WTC11 (cell line): ENCODE measurements at places on chromosomes 11 and 22.
A peak's percentile ranks its signal among the peaks of the same experiment; 100 is the strongest.

GRCh38 chr11:93444617-93445073, 98.5 kb downstream of the SMCO4 start:
- H3K36me3 ChIP-seq = peaks cover 9% of the 10 kb centered on the region; the same call in 1 of the 2 replicates
- peak overlapping the region; percentile 28; the same call in 1 of the 2 replicates for H3K27ac ChIP-seq
- DNase-seq = peak; percentile 83
- H3K4me3 ChIP-seq = peak overlapping the region; percentile 45

- H3K4me3 ChIP-seq = peak overlapping the region; percentile 98
- H3K27me3 ChIP-seq = peaks cover 27% of the 10 kb centered on the region
- H3K36me3 ChIP-seq = no peaks in the 10 kb centered on the region
- DNase-seq = peak; percentile 81
- H3K4me1 ChIP-seq = peaks cover 37% of the 10 kb centered on the region
Observed at GRCh38 chr11:63767565-63768236, 874 bp downstream of the ZFTA start.

GRCh38 chr11:46972343-46972742, 35.8 kb downstream of the CSTPP1 start:
- no peak overlapping the region for H3K27ac ChIP-seq
- no peak overlapping the region for H3K4me3 ChIP-seq
- H3K4me1 ChIP-seq = peaks cover 14% of the 10 kb centered on the region
- no peak for DNase-seq

- no peak overlapping the region for H3K27ac ChIP-seq
- no peak overlapping the region for H3K4me3 ChIP-seq
- H3K36me3 ChIP-seq = no peaks in the 10 kb centered on the region
- H3K4me1 ChIP-seq = peaks cover 7% of the 10 kb centered on the region
- H3K27me3 ChIP-seq = no peaks in the 10 kb centered on the region
Observed at GRCh38 chr11:70251659-70252321, 18.7 kb upstream of the PPFIA1 start.

DNA sequence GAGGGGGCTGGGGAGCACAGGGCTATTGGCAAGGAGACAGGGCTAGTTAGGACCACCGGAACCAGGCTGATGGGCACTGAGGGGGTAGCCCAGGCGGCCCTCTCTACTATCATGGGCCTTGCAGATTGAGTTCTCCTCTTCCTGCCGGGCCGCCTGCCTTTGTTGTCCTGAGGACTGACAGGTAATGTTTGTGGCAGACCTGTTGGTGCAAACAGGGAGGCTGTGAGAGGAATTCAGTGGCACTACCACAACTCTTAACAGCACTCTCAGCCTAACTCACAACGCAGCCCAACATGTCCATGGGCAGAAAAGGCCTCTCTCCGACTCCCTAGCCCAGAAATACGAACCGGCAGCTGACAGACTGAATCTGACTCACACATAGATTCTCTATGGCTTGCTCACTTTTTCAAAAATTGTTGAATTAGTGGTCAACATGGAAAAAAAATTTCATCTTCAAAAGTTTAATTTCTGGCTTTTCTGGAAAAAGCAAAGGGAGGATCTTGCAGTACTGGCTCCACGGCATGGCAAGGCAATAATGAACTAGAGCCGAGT, 11.4 kb downstream of the KCNJ5 start:
- H3K27me3 ChIP-seq = peaks cover 93% of the 10 kb centered on the region
- H3K4me1 ChIP-seq = peaks cover 40% of the 10 kb centered on the region
- no peaks in the 10 kb centered on the region; the same call in 1 of the 2 replicates for H3K36me3 ChIP-seq
- peak overlapping the region; percentile 55 for H3K4me3 ChIP-seq
- no peak for DNase-seq

GRCh38 chr11:13145461-13145860, 132.1 kb upstream of the BMAL1 start:
- H3K4me3 ChIP-seq = no peak overlapping the region
- H3K36me3 ChIP-seq = no peaks in the 10 kb centered on the region
- no peak overlapping the region for H3K27ac ChIP-seq

DNA sequence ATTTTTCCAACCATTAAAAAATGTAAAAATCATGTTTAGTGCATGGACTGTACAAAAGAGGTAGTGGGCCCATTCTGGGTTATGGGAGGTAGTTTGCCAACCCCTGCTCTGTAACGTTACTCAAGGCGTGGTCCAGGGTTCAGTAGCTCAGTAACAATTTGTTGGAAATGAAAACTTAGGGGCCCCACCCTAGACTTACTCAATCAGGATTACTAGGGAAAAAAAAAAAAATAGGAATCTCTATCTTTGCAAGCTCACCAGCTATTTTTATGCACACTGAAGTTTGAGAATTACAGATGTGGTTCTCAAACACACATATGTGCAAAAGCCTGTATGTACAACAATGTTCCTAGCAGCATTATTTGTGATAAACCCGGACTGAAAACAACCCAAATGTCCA, 17.3 kb upstream of the LMO2 start:
- no peak overlapping the region for H3K27ac ChIP-seq
- DNase-seq = no peak
- H3K27me3 ChIP-seq = no peaks in the 10 kb centered on the region; the same call in 1 of the 2 replicates

DNA sequence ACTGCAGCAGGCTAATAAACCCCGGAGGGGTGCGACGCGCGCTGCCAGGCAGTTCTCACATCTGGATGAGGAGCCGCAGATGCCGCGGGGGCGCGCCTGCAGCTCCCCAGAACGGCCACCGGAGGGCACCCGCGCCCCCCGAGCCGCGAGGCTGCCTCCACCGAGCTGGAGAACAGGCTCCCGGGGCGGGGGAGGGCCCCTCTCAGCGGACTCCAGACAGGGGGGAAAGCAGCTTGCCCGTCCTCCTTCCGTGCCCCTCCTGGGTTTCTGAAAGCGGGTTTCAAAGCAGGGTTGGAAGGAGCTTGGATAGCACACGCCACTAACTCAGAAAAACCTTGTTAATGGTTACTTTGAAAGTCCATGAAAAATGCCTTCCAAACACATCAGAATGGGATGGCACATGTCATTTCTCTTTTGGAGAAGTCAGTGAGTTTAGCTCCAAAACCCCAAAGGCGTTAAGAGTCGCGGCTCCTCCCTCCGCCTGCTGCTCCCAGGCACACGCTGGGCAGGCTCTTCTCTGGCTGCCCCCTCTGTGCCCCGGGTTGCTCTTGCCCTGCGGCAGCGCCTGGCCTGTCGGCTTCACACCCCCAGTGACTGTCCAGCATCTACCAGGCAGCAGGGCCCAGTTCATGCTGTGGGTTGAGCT, 317.8 kb downstream of the NTM start:
- no peak overlapping the region for H3K4me3 ChIP-seq
- peak; percentile 81 for DNase-seq
- no peak overlapping the region for H3K27ac ChIP-seq
- H3K36me3 ChIP-seq = no peaks in the 10 kb centered on the region

GRCh38 chr11:120519474-120519873, 7.9 kb downstream of the GRIK4 start:
- no peak overlapping the region for H3K27ac ChIP-seq
- DNase-seq = no peak
- H3K4me1 ChIP-seq = peaks cover 44% of the 10 kb centered on the region

DNA sequence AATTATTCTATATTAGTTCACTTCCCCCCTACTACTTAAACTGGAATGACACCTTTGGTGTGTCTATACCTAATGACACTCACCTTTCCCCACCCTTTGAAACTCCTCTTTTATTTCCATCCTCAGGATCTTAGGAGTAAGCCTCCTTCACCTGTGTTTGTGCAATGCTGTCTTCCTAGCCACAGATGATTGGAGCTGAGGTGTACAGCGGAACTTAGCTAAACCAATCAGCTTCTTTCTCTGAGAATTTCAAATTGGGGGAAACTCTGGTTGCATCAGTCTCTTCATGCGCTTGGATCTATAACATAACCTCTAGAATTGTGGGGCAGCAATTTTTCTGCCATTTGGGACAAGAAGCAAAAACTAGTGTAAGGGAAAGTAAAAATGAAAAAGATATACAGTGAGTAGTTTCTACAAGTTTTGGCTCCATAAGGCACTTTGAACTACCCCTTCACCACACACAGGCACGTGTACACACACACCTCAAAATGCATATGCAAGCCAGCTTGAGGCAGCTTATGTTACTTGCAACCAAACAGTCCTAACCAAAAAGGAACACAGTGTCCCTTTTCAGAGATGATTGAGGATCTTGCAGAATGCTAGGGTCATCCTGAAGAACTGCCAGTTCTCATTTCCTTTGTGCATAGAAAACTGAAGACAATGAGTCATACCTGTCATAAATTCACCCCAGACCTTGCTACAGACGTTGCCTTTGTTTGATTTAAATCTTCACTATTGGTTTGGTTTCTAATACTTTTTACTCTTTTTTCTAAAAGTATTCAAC, 36.0 kb upstream of the LDLRAD3 start:
- 0 out of 2 replicates have a peak, but pooled peaks cover under 1% of the 10 kb centered on the region for H3K27me3 ChIP-seq
- no peak overlapping the region for H3K4me3 ChIP-seq
- no peak overlapping the region for H3K27ac ChIP-seq
- H3K36me3 ChIP-seq = peaks cover 7% of the 10 kb centered on the region
- DNase-seq = no peak

DNA sequence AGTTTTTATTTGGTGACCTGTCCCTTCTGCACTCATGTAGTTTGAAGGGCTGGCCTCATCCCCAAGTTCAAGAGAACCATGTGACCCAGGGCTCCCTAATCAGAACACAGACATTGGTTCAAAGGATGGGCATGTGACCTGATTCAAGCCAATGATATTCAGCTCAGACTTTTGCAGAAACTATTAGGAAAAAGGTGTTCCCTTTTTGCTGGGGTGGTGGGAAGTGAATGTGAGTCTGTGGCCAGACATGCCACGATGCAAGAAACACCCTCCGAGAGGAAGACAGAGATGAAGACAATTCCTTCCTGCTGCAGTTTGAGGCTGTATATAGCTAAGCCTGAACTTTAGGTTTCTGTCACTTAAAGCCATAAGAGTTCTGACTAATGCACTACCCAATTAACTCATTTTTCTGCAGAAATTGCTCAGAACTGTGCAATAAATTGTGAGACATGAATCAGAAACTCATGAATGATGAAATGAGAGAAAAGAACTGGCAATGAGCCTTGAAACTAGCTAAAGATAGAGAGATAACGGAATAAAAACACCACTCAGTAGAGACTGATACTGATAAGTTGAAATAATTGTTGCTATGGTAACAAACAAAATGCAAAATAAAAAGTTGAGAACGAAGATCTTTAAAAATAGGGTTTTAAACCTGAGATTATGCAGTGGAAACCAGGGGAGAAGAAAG, 9.2 kb upstream of the MAPK1 start:
- no peaks in the 10 kb centered on the region for H3K36me3 ChIP-seq
- H3K27ac ChIP-seq = no peak overlapping the region
- DNase-seq = no peak
- no peaks in the 10 kb centered on the region for H3K4me1 ChIP-seq
- no peaks in the 10 kb centered on the region; the same call in 1 of the 2 replicates for H3K27me3 ChIP-seq

- peaks cover 3% of the 10 kb centered on the region for H3K27me3 ChIP-seq
- DNase-seq = peak; percentile 64
- H3K36me3 ChIP-seq = no peaks in the 10 kb centered on the region
- no peak overlapping the region for H3K4me3 ChIP-seq
- peaks cover 24% of the 10 kb centered on the region for H3K4me1 ChIP-seq
Observed at GRCh38 chr22:39446239-39446721, 10.5 kb upstream of the MGAT3 start.

DNA sequence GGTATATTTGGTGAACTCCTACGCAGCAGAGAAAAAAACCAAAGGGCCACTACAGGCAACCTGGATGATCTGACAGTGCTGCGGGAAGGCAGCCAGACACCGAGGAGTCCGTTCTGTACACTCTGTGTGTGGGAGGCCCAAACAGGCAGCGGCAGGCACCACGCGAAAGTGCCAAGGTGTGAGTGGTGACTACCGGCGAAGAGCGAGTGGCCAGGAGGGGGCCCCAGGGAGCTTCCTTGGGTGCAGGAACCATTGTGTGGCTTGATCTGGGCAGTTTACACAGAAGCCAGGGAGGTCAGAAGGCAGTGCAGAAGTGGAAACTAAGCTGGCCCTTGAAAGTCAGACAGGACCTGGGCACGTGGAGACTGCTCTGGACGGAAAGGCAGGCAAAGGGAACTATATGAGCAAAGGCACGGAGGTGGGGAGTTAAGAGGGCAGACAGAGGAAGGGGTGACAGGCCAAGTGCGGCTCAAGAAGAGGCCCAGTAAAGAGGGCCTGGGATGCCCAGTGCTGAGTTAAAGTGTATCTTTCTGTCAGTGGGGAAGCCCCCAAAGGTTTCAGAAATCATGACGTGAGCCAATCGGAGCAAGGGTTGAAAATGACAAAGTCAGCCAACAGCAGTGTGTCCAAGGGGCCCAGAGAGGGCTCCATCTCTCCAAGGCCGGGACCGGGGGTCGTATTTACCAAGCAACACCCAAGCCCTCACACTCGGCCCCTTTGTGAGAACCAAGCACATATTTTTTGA, 10.6 kb downstream of the TMEM184B start:
- H3K4me3 ChIP-seq = no peak overlapping the region
- H3K27me3 ChIP-seq = no peaks in the 10 kb centered on the region
- peak; percentile 78 for DNase-seq
- peaks cover 56% of the 10 kb centered on the region for H3K4me1 ChIP-seq
- peaks cover 5% of the 10 kb centered on the region; the same call in 1 of the 2 replicates for H3K36me3 ChIP-seq

DNA sequence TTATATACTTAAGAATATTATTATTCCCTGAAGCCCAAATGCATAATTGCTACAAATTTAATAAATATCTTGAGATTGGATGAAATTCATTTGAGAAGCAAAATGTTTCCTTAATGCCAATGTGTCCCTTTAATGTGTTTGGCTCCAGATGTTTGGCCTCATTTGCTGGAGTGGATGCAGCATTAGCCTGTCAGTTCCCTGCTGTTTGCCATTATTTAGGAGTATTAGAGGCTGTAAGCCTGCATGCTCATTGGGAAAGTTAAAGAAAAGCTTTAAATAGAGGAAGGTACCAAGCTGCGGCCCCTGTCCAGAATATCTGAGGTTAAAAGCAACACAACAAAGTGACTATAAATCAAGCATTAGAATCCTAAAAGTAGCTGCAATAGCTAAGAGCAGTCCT, 54.8 kb upstream of the PITPNB start:
- no peak overlapping the region for H3K4me3 ChIP-seq
- 0 out of 2 replicates have a peak, but pooled peaks cover 4% of the 10 kb centered on the region for H3K36me3 ChIP-seq
- H3K4me1 ChIP-seq = peaks cover 6% of the 10 kb centered on the region; the same call in 1 of the 2 replicates
- no peaks in the 10 kb centered on the region for H3K27me3 ChIP-seq
- no peak overlapping the region for H3K27ac ChIP-seq
- no peak for DNase-seq

- DNase-seq = no peak
- peaks cover 69% of the 10 kb centered on the region for H3K4me1 ChIP-seq
- peaks cover 6% of the 10 kb centered on the region for H3K36me3 ChIP-seq
- H3K27ac ChIP-seq = peak overlapping the region; percentile 79
- H3K4me3 ChIP-seq = no peak overlapping the region
Observed at GRCh38 chr22:36352803-36353507, 34.8 kb downstream of the MYH9 start.

DNA sequence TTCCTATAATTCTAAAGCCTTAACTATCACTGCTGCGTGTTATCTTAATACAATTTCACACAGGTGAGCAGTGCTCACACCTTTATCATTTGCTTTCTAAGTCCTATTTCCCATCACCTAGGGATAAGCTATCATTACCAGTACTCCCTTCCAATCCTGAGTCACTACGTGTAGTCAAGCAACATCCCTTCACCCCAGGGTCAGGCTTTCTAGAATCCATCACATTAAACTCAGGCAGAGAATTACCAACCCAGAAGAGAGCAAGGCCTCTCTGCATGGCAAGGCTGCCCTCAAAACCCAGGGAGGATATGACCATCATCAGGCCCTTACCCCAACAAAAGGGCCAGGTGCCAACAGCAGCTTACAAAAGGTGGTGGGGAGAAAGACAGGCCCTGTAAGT, 9.8 kb downstream of the PACSIN2 start:
- no peak for DNase-seq
- H3K4me1 ChIP-seq = peaks cover 77% of the 10 kb centered on the region
- no peaks in the 10 kb centered on the region for H3K27me3 ChIP-seq
- H3K36me3 ChIP-seq = peaks cover 5% of the 10 kb centered on the region
- H3K27ac ChIP-seq = peak overlapping the region; percentile 67
